ENCODE measurements at places on chromosomes 6 and 20. TPM values are rescaled to one million over a fixed set of nuclear protein-coding genes. Genes with fewer than 3 reads are reported as not detected.
A peak's percentile ranks its signal among the peaks of the same experiment; 100 is the strongest.

GRCh38 chr20:59231124-59231804 is 67.6 kb downstream of the ZNF831 start:
- no peak for DNase-seq

- DNase-seq, result no peak
Observed at GRCh38 chr6:40623178-40623577, 36.0 kb upstream of the LRFN2 start.

DNA sequence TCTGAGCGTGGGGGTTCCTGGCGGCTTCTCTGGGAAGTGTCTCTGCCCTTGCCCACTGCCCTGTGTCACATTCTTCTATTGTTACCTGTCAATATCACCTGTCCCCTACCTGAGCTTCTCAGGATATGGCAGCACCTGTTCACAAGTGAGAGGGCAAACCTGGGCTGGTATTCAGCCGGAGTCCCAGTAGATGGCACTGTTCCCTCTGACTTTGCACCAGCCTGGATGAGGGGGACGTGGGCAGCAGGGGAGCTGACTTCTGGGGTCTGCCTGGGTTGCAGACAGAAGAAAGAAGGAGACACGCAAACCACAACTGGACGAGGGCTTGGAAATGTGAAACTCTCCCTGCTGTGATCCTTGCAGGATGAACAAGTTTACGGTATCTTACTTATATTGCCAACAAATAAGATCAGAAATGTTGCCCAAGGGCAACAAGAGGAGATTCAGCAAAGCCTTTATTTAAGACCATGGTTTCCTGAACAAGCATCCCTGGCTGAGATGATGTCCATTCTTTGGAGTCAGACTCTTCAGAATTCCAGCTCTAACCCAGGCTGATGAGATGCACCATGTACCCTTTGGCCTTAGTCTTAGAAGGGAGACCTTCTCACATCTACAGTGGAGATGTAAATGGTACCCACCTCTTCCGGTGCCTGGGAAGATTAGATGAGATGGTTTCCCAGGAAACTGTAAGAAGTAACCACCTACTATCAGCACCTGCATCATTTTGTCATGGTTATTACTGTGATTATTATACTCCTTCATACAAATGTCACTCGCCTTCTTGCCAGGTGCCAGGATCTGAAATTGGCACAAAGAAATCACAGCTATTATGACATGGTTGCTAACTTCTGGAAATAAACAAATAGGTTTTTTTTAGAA is 400.0 kb upstream of the CDH4 start:
- DNase-seq, result peak; percentile 27

Gene CGA
- not detected for total RNA-seq

DNA sequence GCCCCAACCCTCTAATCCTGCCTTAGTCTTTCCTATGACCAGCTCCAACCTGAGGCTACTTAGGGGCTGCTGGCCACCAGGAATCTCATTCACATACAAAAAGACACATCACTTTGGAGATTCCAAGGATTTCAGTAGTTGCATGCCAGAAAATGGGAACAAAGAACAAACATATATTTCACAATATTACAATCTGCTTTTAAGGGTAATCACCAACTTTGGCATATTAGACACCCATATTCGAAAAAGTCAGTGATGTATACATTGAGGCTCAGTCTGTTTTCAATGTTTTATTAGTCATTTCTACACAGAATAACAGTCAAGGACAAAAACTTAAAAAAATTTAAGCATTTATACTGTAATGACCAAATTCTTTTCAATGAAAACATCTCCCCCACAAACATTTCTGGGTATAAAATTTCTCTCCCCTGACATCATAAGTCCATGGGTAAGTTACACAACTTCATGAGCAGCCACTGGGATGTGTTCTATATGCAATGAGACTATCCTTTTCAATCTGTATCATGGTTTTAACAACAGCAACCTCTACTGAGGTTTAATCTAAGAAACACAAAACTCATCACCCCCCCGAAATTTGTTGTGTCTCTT is 103.5 kb downstream of the MAP7 start:
- no peak for DNase-seq

Gene FOXF2
- total RNA-seq, result not detected

Gene FRS3
- 3.9 TPM for total RNA-seq

- no peak for DNase-seq
Observed at GRCh38 chr20:19565736-19566135, 192.3 kb upstream of the RIN2 start.

- DNase-seq, result no peak
Observed at GRCh38 chr20:37144856-37145404, 34.2 kb upstream of the RPN2 start.

DNA sequence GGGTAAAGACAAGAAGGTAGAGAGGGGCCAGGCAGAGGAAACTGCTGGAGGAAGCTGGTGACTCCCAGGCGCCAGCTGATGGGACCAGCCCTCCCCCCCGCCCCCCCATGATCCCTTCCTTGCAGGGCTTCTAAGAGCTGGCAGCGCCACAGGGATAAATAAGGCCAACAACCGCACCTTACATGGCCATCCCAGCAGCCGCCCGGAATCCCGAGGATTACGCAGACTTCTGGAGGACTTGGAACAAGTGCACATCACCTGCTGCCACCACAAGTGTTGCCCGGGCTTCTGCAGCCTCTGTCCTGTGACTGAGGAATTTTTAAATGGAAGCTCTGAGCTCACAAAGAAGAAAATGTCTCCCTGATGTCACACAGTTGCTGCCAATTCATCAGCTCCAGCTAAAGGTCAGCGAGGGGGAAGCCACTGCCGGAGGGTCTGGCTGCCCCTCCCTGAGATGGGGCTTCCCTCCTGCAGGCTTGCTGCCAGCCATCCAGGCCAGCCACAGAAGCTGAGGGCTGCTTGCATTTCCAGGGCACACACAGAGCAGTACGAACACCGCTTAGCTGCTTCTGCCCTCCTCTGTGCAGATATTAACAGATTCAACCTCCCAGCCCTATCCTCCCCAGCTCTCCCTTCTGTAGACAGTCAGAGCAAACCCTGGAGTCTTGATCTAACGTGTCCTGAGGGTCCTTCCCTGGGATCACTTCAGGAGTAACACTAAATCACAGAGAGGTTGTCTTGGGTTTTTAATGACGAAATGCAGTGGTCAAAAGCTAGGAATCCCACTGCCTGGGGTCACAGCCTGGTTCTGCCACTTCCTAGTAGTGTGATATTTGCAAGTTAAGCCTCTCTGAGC is 38.6 kb upstream of the PIM1 start:
- no peak for DNase-seq

Gene TNXB
- 4.8 TPM for total RNA-seq

DNA sequence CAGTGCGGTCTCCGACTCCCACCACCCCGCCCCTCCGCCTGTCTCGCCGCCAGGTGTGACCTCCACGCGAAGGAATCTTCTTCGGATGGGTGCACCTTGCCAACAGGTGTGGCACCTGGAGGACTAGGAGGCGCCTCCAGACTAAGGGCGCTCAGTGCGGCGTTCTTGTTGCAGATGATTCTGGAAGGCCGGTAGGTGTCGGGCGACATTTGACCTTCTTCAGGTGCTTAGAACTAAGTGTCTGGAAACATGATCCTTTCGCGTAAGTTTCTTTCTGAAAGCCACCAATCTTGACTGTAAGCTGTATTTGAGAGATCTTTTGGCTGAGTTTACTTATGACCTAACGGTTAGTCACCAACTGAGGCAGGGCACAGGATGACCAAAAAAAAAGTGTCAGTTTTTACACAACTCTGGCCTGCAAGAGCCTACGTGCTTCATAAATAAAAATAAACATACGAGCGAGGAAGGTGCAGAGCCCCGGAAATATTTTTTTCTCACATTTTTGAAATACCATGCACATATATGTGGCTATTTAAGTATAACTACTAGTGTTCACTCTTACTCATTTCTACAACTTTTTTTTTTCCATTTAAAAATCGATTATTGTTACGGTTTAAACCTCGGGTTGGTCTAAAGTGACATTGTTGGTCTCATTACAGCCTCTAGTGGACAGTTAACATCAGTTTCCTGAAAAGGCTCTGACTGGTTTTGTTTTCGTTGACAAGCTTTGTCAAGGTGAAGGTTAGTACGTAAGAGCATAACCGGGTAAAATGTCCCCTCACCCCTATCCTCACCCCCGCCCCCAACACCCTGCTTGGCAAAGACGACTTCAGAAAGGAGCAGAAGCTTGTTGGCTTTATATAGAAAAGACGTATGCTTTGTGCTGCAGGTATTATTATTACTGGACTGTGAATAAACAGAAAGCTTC is 1.6 kb upstream of the ATXN1 start:
- no peak for DNase-seq

GRCh38 chr20:21432911-21433310 is 35.6 kb upstream of the NKX2-4 start:
- DNase-seq, result no peak

Gene SAMD3
- 1.9 TPM for total RNA-seq

DNA sequence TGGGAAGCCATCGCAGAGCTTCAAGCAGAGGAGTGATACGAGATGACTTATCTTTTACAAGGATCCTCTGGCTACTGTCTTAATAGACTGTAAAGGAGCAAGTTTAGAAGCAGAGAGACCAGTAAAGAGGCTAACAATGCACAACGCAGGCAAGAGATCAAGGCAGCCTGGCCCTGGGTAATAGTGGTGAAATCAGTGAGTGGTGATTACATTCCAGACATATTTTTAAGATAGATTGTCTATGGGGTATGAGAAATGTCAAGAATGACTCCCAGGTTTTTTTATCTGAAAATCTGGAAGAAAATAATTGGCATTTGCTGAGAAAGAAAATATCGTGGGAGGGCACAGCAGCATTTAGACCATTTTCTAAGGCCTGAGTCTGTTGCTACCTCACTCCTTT is 213.6 kb upstream of the HTR1E start:
- DNase-seq, result no peak

- DNase-seq, result no peak
Observed at GRCh38 chr20:59428441-59429205, 128.2 kb downstream of the EDN3 start.

DNA sequence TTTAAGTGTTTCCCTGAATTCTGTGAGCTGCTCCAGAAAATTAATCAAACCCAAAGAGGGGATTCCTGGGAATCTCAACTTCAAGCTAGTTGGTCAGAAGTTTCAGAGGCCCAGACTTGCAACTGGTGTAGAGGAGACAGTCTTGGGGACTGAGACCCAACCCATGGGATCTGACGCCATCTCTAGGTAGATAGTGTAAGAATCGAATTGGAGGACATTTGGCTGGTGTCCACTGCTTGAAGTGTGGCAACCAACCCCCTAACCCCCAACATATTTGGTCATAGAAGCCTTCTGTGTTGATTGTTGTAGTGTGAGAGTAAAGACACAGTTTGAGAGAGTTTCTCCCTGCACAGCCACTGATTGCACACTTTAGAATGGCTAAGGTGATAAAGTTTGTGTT is 103.5 kb upstream of the CARMIL1 start:
- no peak for DNase-seq

DNA sequence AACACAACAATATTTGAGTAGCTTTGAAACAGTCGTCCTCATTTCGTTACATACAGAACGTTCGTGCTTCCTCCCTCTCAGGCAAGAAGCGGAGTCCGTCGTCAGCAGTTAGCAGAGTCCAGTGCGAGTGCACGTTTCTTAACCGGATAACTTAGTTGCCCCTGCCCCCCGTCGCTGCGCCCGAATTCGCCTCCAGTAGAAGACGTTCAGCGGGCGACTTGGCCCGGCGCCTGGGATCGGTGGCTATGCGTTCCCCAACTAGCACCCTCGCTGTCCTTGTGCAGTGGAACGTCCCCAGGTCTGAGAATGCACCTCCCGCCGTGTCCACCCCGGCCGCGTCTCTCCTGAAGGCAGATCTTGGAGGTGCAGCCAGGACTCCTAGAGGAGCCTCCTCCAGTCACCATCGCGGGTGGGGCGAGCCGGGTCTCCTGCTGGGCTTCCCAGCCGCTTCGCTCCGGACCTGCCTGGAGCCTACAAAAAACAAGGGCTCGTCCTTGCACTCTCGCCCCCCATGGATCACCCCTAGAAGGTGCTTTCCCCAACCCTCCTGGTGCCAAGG is 910 bp upstream of the PCSK2 start:
- DNase-seq, result no peak

Gene MLN
- not detected for total RNA-seq

DNA sequence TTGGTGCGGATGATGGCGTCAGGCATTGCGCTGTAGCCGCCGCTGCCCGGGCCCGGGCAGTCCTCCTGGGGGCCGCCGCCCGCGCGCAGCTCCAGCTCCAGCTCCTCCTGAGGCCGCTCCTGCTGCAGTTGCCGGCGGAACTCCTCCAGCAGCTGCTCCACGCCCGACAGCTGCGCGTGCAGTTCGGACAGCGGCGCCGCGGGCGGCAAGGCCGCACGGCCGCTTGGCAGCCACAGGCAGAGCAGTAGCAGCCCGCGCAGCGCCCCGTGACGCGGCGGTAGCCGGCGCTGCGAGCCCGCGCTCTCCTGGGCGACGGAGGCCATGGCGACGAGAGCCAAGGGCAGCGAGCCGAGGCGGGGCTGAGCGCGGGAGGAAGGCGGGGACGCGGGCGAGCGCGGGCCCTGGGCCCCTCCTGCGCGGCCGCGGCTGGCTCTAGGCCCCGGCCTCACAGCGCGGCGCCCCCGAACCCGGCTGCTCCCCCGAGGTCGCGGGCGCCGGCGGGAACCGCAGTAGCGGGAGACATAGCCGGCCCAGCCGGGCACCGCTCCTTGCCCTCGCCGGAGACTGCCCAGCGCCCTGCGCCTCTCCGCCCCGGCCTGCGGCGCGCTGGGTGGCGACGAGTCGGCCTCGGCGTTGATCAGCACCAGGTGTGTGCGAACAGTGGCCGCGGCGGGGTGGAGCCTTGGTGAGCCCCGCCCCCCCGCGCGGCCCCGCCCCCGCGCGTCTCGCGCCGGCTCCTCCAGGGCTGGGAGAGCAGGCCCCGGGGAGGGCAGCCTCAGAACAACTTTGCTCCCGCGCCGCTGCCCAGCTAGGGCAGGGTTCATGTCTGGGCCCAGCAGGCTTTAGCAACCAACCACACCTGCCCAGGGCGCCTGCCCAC is at the start of gene LRP11:
LRP11 (minus strand) TSS at position 662 of the 880 bp plus-strand sequence; CDS start at position 323, 339 bp downstream.
- DNase-seq, result peak; percentile 66

DNA sequence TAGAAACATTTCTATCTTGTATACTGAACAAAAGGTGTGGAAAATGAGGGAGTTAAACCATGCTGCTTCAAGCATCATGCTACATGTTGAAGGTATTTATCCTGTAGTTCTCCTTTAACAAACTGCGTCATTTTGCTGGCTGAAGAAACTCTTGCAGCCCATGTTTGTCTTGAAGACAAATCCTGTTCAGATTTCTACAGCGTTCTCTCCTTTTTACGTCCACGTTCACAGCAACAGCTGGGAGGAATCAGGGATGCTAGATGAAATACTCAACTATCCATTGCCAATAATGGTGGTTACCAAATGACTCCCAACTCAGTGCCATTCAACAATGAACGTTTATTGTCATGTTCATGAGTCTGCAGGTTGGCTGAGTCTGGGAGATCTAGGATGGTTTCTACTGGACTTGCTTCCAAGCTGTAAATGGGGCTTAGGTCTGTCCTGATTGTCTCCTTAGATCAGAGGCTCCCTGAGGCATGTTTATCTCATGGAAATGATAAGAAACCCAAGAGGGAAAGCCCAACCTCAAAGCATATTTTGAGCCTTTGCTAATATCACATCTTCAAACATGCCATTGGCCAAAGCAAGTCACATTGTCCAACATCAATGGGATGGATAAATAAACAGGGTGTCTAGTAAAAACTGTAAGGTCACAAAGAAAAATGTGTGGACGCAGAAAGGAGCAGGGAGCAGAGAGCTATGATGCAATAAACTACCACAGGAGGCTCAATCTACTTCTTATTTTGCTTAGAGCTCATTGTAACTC is 2.7 kb upstream of the PLCB1 start:
- DNase-seq, result no peak

All from H1 (cell line).